Mesenchymal stem cell (in vitro differentiated cells and primary cell): ENCODE measurements at places on chromosomes 16 and 17.

- no peak for DNase-seq
Observed at GRCh38 chr16:1942047-1942809, 771 bp downstream of the MSRB1 start.

DNA sequence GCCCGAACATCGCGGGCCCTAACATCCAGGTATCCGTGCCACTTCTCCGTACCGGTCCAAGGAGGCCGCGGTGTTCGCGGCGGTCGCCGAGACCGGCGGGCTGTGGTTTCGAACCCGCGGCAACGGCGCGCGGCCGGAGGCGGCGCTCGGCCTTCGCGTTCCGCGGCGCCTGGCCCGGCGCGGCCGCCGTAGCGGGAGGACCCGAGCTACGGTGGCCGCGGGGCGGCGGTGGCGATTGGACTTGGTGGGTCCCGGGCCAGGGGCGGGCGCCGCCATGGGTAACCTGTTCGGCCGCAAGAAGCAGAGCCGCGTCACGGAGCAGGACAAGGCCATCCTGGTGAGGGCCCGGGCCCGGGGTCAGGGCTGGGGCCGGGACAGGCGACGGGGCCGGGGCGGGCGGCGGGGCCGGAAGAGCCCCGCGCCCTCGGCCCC, at the start of gene CHMP6:
Gene CHMP6, plus strand, starts transcription at position 197 of the 432 bp plus-strand sequence. Its CDS starts 78 bp downstream, at position 275.
- peak; percentile 75 for DNase-seq

- peak; percentile 67 for DNase-seq
Observed at GRCh38 chr17:2124391-2124790, 69.5 kb downstream of the HIC1 start.

- DNase-seq, result peak; percentile 90
Observed at GRCh38 chr16:29900102-29900887, at the start of gene ASPHD1. TSS of gene ASPHD1 (plus strand) at chr16:29900488. CDS start at chr16:29900972, 484 bp downstream.

- peak; percentile 94 for DNase-seq
Observed at GRCh38 chr17:2954898-2955445, 108.4 kb downstream of the OR1D5 start.

DNA sequence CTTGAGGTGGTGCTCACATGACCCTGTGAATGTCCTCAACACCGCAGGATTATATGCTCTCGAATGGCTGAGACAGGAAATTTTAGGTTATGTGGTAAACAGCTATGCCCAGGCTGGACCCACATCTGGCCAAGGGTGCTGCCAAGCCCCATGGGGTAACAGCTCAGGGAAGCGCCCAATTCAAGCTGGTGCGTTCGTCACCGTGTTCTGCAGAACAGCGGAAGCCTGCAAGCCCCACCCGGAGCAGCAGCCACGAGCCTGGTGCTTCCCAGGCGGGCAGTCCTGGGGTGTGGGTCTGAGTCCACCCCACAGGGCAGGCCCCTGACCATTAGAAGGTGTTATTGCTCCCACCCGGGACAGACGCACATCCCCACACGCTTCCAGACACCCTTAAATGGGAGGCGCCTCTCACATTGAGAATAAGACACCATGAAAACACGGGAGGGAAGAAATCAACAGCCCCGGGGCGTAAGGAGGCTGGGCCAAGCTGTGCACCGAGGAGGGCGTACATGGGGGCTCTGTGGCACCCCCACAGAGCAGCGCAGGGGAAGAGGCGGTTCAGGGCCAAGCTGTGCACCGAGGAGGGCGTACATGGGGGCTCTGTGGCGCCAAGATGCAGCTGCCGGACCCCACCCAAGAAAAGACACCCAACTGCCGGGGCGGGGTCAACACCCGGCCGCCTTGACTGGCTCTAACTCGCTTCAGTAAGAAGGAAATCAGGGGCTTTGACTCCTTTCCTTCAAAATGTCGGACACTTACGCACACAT, 2.9 kb upstream of the CYBA start:
- DNase-seq, result no peak

DNA sequence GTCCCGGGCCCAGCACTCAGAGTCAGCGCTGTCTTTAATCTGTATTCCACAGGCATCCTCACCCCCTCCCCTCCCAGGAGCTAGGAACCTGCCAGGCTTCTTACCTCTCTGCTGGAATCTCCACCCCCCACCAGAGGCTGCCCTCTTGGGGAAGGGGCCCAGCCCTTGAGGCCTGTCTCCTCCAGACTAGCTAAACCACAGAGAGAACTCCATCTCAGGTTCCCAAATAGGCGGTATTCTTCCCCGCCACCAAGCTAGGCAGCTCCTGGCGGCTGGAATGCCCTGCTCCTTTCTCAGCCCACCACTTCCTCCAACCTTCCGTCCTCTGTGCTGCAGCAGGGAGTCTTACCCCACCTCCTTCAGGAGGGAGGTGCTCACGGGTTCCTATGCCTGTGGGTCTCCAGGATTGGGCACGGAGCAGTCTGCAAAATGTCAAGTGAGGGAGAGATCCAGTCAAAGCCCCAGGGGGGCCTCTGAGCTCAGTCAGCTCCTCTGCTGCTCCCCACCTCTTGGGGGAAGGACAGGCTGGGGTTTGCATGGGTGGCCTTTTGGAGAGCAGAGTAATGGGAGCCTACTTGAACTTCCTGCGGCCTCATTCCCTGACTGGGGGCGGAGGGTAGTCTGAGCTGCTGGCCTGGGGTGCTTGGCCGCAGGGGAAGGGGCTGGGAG, 55.7 kb downstream of the SREBF1 start:
- DNase-seq, result peak; percentile 84

- DNase-seq, result no peak
Observed at GRCh38 chr17:63290784-63291183, 155.3 kb downstream of the CYB561 start.

DNA sequence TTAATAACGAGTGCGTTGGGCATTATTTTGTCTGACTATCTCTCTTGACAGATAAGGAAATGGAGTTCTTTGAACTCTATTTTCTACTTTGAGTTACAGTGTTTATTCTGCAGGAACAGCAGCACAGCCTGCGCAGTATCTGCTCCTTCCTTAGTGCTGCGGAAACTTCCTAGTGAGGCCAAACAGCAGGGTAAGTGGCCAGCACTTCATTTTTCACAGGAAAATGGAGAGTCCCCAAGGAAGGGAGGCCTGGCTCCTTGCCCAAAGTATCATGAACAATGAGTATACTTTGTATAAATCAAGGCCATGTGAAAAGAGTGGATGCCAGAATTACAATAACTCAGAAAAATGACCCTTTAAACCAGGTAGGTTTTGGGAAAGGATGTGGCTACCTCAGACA, 140.6 kb downstream of the VPS53 start:
- DNase-seq, result no peak

DNA sequence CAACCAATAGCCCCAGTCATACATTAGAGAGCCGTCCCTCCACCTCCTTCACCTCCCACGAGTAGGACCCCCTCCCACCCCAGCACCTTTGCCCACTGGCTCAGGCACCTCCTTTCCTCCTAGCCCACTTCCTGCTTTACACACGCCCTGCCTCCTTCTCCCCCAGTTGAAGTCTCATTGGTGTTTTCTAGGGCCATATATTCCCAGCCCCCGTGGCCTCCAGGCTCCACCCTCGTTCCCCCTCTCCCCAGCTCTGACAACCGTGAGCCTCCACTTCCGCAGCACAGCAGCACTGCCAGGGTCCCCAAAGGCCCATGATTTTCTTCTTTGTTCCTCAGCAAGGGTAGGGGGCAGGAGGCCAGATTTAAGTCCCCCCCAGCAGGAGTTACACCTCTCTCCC, 340.3 kb upstream of the TNRC6C start:
- no peak for DNase-seq

GRCh38 chr17:3835410-3836229, 10.4 kb downstream of the NCBP3 start:
- no peak for DNase-seq

DNA sequence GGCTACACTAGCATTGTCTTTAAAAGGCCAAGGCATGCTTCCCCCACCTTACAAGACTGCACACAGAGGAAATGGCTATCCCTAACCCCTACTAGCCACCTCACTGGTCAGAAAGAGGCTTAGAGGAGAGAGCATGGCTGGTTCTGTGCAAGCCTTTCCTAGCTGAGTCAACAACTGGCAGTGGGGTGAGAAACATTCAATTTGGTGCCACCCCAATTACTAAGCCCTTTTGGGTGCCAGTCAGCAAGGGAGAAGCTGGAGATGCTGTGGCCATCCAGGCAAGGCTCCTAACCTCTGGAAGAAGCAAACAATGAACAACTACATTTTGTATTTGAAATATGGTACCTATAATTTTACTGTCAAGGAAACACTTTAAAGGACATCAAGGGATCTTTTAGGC, 4.7 kb upstream of the KAT7 start:
- DNase-seq, result no peak

DNA sequence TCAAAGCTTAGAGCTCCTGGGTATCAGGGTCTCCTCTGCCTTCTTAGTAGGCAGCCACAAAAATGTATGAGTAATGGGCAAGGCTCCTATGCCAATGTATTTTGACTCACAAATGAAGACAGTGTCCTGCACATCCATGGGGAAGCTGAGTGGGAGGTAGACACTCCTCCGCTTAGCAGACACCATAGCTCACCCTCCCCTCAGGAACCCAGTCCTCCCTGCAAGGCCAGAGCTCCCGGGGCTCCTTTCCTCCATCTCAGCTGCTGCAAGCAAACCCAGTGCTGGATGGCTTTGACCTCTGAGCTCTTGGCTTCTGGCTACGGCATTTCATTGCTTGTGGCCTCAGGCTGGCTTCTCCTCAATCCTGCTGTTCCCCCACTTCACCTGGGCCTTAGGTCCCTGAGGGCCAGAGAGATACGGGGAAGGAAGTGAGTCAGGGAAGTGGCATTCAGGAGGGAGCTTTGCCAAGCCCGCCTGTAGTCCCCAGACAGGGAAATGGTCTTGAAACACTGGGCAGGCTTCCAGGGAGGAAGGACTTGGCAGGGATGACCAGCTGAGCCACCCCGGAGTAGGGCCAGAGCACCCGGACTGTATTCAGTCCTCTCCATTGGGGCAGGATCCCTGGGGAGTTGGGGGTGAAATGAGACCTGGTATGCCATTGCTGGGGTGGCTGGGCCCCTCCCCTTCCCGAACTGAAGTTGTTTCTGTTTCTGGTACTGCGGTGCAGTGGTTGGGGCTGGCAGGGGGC, 4.5 kb downstream of the ABCC3 start:
- peak; percentile 91 for DNase-seq

- DNase-seq, result no peak
Observed at GRCh38 chr16:67517155-67517445, 11.5 kb upstream of the RIPOR1 start.

DNA sequence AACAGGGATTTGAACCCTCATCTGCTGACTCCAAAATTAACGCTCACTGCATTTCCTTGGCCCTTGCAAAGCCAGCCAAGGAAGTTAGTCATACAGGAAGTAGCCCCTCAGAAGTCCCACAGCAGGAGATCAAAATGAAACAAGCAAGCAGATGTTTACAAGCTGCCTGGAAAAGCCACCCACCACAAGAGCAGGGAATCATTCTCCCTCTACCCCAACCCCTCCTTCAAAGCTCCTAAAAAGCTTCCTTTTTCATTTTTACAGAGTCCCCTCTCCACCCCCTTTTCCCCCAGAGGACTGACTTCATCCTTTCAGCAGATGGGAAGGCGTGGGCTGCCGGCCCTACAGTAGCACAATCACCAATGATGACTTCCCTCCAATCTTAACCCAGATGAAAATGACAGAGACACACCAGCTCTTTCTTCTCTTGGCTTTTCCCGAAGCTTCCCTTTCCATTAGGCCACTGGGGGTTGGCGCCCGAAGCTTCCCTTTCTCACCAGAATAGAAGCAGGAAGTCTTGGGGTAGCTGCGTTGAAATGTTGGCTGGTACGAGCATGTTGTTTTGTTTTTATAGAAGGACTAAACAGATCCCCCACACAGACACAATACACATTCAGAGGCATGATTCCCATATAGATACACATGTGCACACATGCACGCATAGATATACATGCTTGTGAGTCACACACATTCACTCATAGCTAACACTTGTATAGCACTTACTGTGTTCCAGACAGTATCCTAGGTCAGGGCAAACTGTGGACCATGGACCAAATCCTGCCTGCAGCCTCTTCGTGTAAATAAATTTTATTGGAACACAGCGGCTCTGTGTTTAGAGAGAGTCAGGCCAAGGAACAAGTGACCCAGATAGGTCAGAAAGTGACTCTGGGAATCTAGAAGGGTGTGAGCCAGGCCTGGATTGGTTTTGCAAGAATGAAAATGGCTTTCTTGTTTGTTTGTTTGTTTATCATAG, 17.4 kb downstream of the ITPRIPL2 start:
- DNase-seq, result peak; percentile 95

- DNase-seq, result peak; percentile 33
Observed at GRCh38 chr17:59695945-59696681, 11.1 kb downstream of the PTRH2 start.

DNA sequence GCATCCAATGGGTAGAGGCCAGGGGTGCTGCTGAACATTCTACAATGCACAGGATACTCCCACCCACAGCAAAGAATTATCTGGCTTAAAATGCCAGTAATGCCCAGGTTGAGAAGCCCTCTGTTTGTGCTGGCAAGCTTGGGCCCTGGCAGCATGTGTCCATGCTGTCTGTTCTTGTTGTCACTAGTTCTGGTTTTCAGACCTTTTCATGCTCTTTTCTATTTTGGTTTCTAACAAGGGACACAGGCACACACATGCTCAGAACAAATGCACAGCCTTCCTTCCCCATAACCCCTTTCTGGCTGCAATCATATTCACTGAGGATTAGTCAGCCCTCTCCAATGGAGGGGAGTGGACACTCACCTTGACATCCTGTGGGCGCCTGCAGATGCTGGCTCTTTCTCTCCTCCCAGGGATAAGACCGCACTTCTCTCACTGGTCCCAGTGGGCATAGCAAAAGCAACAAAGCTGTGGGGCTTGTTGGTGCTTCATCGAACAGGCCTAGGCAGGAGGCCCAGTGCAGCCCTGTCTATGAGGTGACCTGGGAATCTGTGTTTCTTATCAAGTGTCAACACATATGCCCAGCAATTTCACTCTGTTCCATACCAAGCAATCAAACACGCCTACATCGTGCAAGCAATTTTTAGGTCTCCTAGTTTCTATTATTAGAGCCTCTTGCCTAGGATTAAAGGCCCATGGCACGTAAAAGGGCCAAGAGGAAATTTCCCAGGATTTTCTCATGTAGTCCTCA, 271.1 kb upstream of the CCL2 start:
- DNase-seq, result no peak

DNA sequence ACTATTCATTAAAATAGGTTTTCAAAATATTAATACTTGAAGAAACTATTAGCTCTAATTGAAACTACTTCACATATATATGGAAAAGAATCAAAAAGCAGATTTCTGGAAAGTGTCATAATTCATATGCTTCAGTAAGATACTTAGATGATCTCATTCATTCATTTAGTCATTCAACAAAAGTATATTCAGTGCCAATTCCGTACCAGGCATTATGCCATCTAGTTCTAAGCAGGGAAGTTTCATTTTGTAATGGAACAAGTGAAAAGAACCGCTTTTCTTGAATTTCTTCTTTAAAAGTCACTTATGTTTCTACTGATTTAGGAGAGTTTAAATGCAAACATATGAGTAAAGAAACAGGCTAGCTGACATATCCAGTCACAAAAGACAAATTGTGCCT, 118.3 kb upstream of the FAM20A start:
- no peak for DNase-seq

- DNase-seq, result no peak
Observed at GRCh38 chr17:34447406-34447805, 84.4 kb upstream of the CCL1 start.

GRCh38 chr17:66667491-66668030, 167.4 kb upstream of the CACNG5 start:
- no peak for DNase-seq
